ENCODE measurements at places on chromosomes 3 and 15.

GRCh38 chr3:128327606-128328031 is 139.1 kb downstream of the DNAJB8 start:
- DNase-seq = no peak

- no peak for DNase-seq
These were observed 83.1 kb downstream of the SST start for GRCh38 chr3:187587076-187587475.

DNA sequence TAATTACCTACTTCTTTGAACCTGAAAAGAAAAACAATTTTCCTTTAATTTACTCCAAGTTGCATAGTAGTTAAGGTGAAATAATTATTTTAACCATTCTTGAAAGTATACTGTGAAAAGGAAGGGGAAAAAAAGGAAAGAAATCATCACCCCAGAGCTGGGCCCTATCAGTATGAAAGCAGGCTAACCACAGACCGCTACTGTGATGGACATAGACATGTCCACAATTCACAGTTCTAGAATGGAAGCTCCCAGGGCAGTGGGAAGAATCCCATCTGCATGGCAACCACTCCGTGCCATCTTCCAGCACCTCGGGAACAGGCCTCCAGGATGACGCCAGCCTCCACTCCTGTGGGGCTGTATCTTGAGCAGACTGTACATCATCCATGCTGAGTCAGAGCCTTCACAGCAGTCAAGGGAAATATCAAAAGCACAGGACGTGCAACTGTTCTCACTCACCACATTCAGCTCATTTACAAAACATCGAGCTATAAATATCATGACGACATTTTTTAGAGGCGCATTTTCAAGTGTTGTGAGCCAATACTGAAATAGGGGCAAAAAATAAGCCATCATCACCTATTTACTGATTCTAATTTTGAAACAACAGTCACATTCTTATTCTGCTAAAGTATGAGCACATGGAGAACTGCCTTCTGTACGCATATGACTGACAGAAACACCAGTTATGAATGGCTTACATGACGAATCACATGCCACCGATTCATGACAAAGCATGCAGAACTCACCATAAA is 119.7 kb downstream of the SNRK start:
- no peak for DNase-seq

DNA sequence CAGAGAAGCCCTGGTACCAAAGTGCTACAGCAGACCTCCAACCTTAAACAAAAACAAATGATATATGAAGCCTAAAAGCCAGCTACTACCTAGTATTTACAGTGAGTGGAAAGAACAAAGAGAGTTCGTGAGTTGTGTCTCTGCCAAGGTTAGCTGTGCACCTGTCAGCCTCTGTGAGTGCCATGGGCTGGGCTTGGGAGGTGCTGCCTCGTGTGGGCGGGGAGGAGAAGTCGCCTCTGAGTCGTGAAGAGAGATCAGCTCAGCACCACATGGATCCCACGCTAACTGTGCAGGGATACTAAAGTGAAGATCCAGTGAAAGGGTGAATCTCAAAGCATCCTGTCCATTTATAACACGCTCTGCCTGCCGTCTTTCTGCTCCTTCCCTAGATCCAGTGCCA is 101.9 kb downstream of the CHDH start:
- no peak for DNase-seq

- DNase-seq = no peak
These were observed 70.2 kb upstream of the GADL1 start for GRCh38 chr3:30964612-30965011.

DNA sequence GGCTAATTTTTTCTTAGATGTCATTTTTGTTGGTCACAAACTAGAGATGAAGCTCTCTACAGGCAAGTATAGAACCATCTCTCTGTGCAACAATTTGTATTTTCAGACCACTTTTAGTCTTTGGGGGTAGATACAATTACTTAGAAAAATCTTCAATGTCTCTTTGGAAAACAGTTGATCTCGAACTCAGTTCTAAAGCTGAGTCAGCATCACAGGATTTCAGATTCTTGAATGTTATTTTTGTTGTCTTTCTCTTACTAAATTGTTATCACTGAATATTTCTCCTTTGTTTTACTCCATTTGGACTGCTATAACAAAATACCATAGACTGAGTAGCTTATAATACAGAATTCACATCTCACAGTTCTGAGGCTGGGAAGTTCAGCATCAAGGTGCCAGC is 1557.0 kb downstream of the SI start:
- no peak for DNase-seq

GRCh38 chr15:70715840-70716485 is 47.4 kb downstream of the UACA start:
- DNase-seq = no peak

GRCh38 chr3:127734754-127735473 is 62.2 kb downstream of the ABTB1 start:
- no peak for DNase-seq

DNA sequence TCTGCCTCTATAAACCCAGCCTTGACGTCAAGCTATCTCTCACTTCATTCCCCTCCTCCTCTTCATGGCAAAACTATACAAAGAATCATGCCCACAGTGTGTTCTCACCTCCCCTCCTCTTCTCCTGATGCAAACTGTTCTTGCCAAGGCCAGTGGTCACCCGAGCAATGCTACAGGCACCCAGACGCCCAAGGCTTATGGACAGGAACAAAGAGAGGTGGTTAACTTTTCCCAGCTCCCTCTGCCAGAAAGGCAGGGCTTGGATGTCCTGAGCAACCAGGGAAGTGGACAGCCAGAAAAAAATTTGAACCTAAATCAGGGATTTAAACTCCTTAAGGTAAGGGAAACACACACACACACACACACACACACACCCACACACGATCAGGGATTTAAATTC is 5.1 kb downstream of the SLC41A3 start:
- DNase-seq = no peak

- peak; percentile 33 for DNase-seq
These were observed 48.9 kb upstream of the TCF12 start for GRCh38 chr15:56869573-56869972.

DNA sequence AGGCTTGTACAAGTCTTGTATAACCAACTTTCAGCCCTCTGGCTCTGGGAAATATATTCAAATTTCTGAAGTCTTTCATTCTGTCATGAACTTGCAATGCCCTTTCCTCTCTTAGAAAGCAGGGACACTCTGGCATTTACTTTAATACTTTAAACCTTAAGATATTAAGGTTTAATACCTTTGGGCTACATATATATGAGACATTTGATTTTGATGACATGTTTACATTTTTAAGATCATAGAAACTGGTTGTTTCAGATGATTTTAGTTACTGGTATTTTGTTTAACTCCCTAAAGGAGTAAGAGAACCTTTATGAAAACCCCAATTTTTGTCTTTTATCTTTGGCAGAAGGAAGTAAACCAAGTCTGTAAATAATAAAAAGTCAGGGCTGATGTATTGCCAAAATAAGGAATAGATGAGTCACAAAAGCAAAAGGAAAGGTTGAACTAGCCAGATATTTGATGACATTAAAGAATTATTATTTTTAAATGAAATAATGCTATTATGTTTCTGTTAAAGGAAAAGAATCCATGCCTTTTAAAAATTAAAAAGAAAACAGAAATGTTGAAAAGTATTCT is 579.0 kb upstream of the CBLB start:
- DNase-seq = no peak

DNA sequence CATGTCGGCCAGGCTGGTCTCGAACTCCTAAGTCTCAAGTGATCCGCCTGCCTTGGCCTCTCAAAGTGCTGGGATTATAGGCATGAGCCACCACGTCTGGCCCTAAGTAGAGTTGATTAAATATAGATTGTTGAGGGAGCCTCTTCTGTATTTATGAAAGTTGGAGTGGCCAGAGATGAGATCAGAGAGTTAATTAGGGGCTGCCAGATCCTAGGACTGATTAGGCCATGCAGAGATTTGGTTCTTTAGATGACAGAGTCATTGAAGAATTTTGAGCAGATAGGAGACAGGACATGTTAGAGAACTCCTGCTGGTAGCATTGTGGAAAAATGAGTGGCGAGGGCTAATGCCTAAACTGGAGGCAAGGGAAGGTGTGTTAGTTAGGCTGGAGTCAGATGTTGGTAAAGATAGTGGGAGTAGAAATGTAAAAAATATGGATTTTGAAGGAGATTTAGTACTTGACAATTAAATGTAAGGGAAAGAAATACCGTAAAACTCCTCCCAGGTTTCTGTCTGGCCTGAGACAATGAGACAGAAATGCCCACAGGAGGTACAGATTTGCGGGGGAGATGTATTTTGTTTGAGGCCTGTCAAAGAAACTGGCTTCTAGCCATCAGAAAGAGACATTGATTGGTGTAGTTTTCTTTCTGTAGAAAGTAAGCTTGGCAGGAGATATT is 23.4 kb downstream of the SACM1L start:
- no peak for DNase-seq

DNA sequence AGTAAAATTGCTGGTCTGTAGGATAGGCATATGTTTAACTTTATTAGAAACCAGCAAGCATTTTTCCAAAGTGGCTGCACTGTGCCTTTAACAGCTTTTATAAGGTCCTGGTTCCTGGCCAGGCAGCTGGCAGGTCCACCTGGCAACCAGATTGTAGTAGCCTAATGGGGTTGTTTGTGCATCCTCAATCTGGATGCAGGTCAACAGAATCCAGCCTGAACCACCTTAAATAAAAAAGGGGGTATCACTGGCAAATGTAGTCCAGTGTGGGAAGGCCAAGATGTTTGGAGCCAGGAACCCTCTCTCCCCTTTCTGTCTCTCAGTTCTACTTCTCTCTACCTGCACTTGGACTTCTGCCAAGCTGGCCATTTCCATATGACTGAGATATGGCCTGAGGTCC is 200.3 kb downstream of the ZNF621 start:
- DNase-seq = no peak

DNA sequence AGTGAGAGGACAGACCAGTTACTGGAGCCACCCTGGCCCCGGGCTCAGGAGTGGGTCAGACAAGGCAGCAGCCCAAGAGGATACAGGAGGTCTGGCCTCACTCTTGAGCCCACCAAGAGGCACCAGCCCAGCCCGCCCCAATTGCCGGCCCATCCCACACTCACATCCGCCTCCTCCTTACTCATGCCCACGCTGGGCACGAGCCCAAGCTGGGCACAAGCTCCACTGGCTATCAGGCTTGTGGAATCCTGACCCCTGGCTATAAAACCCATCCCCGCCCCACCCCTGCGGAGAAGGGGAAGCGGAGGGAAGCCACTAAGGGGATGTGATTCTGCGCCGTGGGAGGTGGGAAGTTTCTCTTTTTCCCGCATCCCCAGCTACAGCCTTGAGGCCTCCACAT is 25.9 kb downstream of the ADCY5 start:
- no peak for DNase-seq

DNA sequence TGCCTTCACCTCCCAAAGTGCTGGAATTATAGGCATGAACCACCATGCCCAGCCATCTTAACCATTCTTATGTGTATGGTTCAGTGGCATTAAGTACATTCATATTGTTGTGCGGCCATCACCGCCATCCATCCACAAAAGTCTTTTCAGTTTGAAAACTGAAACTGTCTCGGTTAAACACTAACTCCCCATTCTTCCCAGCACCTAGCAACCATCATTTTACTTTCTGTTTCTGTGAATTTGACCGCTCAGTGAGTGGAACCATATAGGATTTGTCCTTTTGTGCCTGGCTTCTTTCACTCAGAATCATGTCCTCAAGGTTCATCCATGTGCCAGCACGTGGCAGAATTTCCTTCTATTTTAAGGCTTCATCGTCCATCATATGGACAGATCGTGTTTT is 5.8 kb downstream of the MCM2 start:
- DNase-seq = no peak

GRCh38 chr15:58171476-58172061 is 33.4 kb downstream of the AQP9 start:
- DNase-seq = no peak

DNA sequence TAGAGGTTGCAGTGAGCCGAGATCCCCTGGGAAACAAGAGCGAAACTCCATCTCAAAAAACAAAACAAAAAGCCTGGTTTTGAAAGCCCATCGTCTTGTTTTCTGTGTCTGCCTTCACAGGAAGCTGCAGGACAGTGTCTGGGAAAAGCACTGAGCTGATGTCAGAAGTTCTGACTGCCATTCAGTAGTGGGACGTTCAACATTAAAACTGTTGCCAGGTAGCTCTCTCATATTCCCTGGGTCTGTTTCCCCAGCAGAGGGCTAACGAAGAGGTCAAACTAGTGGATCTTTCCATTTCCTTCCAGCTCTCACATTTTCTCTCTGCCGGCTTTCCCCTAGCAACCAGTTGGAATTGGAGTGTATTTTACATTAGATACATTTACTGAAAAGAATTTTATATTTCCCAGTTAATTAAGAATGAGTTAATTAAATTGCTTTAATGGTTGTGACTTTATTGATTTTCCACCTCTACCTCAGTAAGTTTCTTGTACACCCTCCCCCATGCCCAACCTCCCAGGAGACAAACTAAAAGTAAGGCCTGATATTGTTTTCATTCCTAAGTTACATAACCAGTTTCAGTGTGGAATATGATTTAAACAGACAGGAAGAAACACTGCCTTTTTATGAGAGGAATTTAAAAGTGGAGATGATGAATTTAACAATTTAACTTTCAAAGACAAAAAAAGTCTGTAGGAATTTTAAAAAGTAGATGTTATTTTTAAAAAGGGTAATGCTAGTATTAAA is 29.9 kb downstream of the RCN2 start:
- DNase-seq = no peak

- DNase-seq = no peak
These were observed 27.1 kb upstream of the LAMP3 start for GRCh38 chr3:183189641-183190040.

DNA sequence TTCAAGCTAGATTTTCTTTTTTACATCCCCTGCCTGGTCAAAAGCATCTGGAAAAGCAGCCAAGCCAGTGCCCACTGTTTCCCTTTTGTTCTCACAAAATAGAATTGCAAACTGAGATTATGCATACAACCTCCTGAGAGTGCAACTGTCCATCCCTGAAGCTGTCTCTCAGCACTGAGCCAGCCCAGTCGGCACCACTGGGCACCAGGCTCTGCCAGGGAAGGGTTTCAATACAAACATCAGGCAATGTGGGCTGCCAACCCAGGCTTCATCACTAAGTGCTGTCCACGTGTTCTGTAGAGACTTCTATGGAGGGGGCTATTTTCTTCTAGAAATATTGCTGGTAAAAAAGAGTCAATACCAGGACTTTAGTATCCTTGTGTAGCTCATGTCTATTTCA is 356.3 kb upstream of the TBL1XR1 start:
- DNase-seq = no peak

DNA sequence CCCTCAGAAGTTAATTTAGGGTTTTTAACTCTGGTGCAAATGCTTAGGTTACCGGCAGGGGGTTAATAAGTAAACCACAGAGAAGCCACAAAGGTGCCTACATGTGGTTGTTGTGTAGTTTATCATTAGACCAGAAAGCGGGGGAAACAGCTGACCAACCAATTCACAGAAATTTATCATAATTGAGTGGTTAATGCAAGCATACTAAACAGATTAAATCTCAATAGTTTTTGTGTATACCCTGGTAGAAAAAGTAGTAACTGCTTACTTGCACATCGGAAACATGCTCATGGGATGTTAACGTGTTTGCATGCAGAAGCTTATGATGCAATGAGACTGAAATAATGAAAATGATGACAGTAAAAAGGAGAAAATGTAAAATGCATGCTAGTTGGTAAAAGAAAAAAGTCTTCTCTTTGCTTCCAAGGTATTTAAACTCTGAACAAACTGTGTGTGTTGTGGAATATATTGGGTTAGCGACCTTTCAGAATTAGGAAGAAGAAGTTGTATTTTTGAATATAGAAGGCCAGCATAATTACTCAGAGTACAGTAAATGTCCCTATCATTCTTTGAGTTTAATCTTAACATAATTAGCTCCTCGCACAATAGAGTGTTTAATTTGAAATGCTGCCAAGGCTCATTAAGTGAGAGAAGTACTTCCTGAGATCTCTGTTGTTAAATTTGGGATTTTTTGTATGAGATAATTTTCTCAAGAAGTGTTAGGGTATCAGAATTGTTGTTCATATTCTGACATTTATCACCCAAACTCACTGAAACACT is 316.2 kb downstream of the PTPRG start:
- no peak for DNase-seq
